ENCODE measurements at places on chromosomes 3 and 15.

GRCh38 chr3:188326111-188326510 is 172.2 kb downstream of the LPP start:
- no peak for DNase-seq

- DNase-seq, result peak; percentile 69
Observed at GRCh38 chr3:49276475-49277382, at the start of gene C3orf62. C3orf62 (minus strand) TSS chr3:49277232; CDS start chr3:49276872, 360 bp downstream.

DNA sequence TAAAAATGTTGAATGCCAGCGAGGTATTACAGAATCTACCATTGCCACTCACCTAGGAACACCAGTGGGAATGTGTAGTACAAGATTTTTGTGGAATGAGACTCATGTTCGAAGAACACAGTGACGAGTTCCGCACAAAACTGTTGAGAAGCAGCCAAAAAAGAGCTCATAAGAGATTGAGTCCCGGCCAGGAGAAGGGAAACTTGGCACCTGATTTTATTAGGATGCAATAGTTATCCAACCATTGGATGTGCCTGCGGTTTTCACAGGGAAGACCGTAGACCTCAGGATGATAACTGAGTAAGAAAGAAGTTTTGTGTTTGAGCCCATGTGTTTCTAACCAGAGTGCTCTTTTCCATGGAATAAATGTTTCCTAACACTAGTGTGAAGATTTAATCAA is 88.9 kb downstream of the PTPRG start:
- no peak for DNase-seq

GRCh38 chr15:69085325-69086081 is 71.0 kb downstream of the NOX5 start:
- no peak for DNase-seq

GRCh38 chr3:197795200-197795599 is 4.1 kb downstream of the LRCH3 start:
- no peak for DNase-seq

DNA sequence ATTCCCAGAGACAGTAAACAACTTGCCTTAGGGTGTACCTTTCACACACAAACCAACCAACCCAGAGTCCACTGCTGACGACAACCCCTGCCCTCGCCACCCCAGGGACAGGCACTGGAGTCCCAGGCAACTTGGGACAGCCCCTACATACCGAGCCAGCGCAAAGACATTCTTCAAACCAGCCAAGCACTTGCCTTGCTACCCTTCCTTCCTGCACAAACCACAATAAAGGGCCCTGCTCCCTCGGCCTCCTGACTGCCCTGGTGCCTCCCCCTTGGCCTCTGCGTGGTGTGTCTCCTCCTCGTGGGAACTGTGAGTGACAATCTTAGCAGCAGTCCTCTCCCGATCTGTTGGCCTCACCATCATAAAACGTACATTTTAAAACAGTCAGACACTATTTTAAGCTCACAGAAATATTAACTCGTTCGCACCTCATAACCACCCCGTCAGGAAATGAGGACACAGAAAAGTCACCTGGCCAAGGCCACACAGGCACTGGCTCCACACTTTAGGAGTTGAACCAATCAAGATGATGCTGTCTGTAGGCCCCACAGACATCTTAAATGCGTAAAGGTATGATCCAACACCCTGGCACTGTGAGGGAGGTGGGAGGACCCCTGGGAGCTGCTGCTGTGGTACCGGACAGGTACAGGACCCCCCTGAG is 113.8 kb downstream of the ADCY5 start:
- no peak for DNase-seq

DNA sequence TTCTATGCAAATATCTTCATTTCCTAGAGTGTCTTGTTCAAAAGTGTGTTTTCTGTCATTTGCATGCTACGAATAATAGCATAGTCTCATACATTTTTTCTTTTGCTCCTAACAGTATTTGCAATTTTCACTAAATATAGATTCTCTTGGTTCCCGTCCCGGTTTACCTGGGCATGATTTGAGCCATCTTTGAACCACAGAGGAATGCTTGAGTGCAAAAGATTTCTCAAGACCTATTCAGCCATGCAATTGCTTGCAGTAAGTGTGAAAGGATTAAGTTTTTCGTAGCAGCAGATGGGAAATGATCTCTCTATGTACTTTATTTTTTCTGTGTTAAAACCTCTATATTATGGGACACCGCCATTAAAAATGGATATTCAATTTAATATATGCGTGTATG is 733.0 kb downstream of the ZPLD1 start:
- no peak for DNase-seq

GRCh38 chr3:151827816-151828215 is 13.9 kb downstream of the AADAC start:
- no peak for DNase-seq

DNA sequence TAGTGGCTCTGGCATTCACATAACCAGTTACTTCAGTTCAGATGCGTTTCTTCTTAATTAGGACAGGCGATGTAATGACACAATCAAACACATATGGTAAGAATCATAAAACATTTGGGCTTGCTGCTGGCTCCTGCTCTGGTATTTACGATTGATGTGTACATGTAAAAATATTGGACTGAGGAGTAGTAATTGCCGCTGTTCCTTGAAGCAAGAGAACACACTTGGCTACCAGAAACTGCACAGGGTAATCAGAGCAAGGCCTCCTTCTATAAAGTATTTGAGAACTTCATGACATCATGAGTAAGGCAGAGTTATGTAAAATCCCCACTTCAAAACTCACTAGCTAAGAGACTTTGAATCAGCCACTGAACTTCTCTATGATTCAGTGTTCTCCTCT is 158.1 kb downstream of the SSR3 start:
- no peak for DNase-seq

GRCh38 chr3:38297947-38298711 is 16.0 kb downstream of the SLC22A14 start:
- no peak for DNase-seq

- no peak for DNase-seq
Observed at GRCh38 chr3:53657651-53658050, 163.2 kb downstream of the CACNA1D start.

DNA sequence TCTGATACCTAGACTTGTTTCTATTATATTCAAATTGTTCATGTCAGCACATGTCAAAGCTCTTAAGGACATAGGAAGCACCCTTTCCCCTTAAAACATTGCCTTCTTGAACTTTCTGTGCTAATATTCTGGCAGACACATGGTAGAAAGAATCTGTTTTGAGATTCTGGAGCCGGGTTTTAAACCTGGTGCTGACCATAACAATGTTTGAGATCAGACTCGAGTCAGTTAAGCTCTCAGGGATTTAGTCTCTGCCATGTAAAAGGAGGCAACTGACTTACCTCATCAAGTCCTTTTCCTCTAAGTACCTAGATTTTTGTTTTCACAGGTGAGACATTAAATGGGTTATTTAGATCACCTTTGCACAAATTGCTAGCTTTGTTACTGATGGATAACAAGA is 38.9 kb downstream of the RBMS3 start:
- no peak for DNase-seq

DNA sequence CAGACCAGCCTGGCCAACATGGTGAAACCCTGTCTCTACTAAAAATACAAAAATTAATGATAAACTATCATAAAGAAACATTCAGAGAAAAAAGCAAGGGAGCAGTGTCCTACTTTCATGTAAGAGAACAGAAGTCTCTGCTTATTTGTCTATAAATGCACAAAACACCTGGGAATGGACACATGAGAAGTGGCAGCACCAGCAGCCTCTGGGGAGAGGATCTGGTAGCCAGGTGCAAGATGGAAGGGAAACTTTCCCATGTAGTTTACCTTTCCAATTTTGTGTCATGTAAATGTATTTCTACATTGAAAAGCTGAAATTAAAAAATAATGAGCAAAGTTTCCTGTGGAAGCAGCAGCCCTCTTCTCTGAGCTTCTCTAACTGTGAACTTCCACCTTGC is 18.8 kb downstream of the SCAP start:
- no peak for DNase-seq

GRCh38 chr3:182629521-182629920 is 163.8 kb upstream of the ATP11B start:
- no peak for DNase-seq

DNA sequence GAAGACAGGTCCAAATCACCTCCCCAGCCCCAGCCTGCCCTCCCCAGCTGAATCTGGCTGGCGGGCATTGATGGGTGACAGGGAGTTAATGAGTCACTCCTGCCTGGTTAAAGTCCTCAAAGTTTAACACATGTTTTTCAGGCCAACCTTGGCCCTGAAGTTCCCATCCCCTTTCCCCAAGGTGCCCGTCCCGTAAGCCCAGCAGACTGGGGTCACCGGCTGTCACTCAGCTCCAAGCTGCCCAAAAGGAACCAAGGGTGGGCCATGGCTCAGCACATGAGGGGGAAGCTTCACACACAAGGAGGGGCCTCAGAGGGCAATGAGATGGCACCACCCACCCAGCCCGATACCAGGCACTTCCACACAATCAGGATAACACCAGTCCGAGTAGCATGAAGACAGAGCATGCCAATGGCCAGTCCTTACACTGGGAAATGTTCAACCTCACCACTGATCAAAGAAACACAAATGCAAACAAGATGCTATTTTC is 10.2 kb upstream of the KLF15 start:
- DNase-seq, result no peak

DNA sequence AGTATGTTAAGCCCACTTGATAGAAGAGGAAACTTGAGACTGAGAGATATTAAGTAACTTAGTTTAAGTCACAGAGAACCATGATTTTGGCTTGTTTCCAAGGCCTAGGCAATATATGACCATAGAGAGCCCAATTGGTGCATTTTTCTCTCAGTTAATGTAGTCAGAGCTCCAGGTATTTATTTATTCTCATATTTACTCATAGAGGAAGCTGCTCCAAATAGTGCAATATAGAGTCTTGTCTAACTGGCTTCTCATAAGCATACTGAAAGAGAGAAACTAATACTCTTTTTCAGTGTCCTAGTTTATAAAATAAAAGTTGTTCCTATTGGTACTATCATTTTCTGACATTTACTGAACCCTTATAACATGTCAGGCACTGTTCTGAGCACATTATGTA is 15.2 kb downstream of the TRNT1 start:
- no peak for DNase-seq

GRCh38 chr15:75840659-75841058 is 2.6 kb upstream of the UBE2Q2 start:
- no peak for DNase-seq

DNA sequence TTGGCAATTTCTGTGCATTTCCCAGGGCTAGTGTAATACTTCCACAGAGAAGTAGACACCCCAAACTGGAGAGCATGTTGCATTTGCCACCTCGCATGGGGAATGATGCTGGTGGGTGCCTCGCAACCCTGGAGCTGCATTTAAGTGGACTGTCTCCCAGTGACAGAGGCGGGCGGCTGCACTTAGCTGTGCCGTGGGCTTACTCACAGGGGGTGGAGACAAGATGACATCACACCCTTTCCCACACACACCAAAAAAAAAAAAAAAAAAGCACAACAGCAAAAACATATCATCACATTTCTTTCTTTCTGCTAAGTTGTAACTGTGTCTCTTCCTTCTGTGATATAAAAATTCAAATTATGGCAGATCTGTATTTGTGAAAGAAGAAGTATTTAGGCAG is at the start of gene ABI3BP:
Gene ABI3BP, minus strand, starts transcription at position 113 of the 400 bp plus-strand sequence. Its CDS starts 37 bp downstream, at position 76.
- no peak for DNase-seq

- no peak for DNase-seq
Observed at GRCh38 chr3:79473993-79474392, 293.8 kb downstream of the ROBO1 start.

- DNase-seq, result no peak
Observed at GRCh38 chr3:129357616-129358015, 70.8 kb downstream of the EFCAB12 start.

GRCh38 chr3:151873398-151873797 is at the start of gene SUCNR1:
SUCNR1 (plus strand) TSS chr3:151873643; CDS start chr3:151879893, 6,250 bp downstream.
- DNase-seq, result no peak

DNA sequence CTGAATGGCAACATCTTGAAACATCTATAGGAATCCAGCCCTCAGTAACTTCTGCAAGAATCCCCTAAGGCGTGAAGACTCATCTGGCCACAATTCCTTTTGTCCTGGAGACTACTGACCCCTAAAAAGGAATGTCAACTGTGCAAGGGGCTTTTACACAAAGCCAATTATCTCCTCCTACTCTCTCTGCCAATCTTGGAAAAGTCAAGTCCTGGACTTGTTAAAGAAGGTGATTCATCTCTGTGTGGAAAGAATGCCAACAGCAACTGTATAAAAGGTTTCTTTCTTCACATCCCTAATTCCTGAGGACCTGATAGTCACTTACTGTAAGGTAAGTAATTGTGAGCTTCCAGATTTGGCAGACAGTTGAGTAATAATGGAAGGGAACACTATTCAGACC is 22.3 kb downstream of the THRB start:
- no peak for DNase-seq

GRCh38 chr3:198046120-198046857 is 86.3 kb downstream of the LMLN start:
- no peak for DNase-seq

GRCh38 chr15:25710184-25710583 is 152.9 kb downstream of the ATP10A start:
- DNase-seq, result no peak

DNA sequence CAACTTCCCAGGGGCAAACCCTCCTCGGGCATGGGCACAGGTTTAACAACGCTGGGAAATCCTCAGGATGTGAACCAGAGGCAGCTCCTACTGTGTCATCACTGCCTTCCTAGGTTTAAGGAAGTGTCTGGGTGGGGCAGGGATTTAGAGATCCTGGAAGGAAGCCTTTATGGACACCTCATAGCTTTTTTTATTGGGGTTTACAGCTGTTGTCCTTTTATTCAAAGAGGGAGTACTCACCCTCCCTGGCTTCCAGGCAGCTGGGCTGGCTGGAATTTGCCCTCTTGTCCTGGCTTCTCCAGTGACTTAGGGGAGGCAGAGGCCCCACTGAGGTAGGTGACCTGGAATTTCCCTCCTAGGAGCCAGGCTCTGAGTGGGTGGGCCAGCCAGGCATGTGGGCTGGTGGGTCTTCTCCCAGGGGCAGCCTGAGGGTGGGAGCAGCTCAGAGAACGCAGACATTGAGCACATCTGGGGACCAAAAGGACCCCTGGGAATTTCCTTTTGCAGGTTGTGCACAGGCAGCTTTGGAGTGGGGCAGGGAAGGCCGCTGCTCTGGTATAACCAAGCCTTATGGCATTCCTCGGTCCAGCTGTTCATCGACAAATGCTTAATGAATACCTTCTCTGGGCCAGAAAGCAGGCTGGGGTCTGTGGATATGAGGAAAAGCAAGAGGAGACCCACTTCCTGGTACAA is 13.5 kb upstream of the FAM3D start:
- DNase-seq, result no peak

GRCh38 chr3:122052968-122053367 is 2.2 kb upstream of the CD86 start:
- no peak for DNase-seq

- DNase-seq, result no peak
Observed at GRCh38 chr3:44867421-44868111, 5.9 kb downstream of the TMEM42 start.

GRCh38 chr3:148682997-148683396 is 14.7 kb upstream of the AGTR1 start:
- DNase-seq, result no peak

GRCh38 chr15:42490291-42490670 is 660 bp downstream of the ZNF106 start:
- peak; percentile 36 for DNase-seq

DNA sequence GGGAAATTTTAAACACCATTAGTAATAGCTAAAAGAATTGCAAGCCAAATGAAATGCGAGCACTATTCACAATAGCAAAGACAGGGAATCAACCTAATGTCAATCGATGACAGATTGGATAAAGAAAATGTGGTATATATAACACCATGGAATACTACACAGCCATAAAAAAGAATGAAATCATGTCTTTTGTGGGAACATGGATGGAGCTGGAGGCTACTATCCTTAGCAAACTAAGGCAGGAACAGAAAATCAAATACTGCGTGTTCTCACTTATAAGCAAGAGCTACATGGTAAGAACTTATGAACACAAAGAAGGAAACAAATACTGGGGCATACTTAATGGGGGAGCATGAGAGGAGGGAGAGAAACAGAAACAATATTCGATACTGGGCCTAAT is 85.2 kb downstream of the FMN1 start:
- no peak for DNase-seq

All from right renal cortex interstitium (tissue), 3 donors.